Right cardiac atrium (tissue), 5 donors: ENCODE measurements at places on chromosomes 4 and X.
A peak's percentile ranks its signal among the peaks of the same experiment; 100 is the strongest.

GRCh38 chr4:30717208-30718020 lies 2.8 kb upstream of the PCDH7 start:
- peak; percentile 61 for DNase-seq

GRCh38 chr4:147463065-147463464 lies 17.8 kb upstream of the EDNRA start:
- DNase-seq = no peak

GRCh38 chr4:88511236-88511635 lies 12.3 kb downstream of the PYURF start:
- no peak for DNase-seq

DNA sequence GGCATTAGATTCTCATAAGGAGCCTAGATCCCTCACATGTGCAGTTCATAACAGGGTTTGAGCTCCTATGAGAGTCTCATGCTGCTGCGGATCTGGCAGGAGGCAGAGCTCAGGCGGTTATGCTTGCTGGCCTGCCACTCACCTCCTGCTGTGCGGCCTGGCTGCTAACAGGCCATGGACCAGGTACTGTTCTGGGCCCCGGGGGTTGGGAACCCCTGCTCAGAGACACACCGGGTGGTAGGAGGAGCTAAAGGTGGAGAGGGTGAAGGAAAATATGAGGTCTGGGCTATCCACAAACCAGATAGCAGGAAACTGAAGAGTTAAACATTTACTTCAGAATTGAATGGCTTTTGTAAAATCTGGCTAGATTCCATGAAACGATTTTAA lies 5.9 kb upstream of the F11 start:
- no peak for DNase-seq

DNA sequence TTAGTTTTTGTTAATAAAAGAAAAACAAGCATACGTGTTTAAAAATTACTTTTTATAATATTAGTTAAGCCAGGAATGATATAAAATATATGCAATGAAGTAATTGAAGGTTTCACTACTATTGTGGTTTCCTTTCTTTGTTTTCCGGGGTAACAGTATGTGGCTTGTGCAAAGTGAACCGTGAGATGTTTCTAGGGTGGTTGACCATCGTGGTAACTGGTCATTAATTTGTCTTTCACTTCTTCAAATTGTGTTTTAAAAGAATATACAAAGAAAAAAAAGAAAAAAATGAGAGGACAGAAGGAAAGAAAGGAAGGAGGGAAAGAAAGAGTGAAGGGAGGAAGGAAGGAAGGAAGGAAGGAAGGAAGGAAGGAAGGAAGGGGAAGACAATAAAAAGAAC lies 330.1 kb upstream of the CPXCR1 start:
- no peak for DNase-seq

DNA sequence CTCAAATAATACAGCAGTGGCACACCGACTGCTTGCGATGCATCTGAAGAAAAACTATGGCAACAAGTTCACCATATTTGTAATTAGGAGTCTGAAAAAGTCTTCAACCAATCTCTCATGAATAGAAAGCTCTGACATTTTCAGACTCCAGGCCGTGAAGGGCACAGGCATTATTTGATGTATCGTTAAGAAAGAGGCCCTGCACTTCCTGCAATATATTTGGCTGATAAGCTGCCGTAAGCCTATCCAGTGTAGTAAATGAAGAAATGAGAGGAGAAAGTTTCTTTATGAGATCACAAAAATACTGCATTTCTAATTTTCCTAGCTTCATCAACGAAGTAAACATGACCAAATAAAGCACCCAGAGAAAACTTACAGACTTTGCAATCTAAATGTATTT lies 613.8 kb upstream of the TECRL start:
- DNase-seq = no peak

- DNase-seq = no peak
Measured at GRCh38 chrX:18537524-18537923, 112.1 kb downstream of the CDKL5 start.

GRCh38 chrX:10015355-10015722 lies 48.2 kb downstream of the CLDN34 start:
- DNase-seq = no peak

DNA sequence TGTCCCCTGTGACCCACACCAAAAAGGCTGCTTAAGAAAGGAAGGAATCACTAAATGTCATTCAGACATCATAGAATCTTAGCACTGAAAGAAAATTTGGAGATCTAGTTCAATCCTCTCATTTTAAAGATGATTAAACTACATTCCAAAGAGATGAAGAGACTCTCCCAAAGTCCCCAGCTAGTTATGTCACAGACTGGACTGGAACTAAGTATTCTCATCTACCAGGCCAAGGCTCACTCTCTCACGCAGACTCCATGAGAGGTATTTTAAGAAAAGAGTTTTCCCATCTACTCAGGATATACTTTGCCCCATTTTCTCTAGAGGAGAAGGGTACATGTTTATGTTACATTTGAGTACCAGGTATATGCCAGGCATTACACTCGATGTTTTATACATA lies 6.9 kb downstream of the FABP2 start:
- DNase-seq = no peak

GRCh38 chr4:143348233-143349077 lies 11.8 kb downstream of the GAB1 start:
- DNase-seq = no peak

DNA sequence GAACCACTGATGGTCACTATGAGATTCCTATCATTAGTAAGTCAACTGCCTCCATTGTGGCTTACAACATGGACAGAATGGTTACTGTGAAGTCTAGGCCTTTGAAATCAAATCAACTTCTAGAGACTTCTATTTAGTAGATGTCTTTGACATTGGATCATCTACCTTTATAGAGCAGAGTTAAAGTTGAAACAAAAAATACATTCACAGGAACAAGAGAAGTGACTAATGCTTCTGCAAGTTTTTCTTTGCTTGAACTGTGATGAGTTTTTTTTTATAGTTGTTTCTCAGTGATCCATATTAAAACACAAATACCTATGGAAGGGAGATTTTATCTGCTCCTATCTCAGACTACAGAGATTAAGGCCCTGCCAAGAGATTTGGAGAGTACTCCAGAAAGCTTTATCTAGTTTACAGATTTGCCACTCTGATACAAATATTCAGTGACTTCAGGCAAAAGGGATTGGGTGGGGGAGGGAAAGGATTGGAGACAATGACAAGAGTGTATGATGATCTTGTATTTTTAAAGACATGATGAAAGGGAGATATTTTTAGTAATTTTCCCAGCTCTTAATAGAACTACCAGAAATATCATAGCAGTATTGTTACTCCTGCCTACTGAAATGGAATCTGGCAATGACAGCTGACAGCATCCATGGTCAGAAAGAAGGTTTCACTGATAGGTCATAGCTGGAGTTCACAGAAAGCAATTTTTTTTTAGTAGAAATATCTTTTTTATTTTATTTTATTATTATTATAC lies 16.0 kb upstream of the EPGN start:
- DNase-seq = no peak

GRCh38 chr4:169238445-169238844 lies 32.3 kb downstream of the SH3RF1 start:
- DNase-seq = no peak

DNA sequence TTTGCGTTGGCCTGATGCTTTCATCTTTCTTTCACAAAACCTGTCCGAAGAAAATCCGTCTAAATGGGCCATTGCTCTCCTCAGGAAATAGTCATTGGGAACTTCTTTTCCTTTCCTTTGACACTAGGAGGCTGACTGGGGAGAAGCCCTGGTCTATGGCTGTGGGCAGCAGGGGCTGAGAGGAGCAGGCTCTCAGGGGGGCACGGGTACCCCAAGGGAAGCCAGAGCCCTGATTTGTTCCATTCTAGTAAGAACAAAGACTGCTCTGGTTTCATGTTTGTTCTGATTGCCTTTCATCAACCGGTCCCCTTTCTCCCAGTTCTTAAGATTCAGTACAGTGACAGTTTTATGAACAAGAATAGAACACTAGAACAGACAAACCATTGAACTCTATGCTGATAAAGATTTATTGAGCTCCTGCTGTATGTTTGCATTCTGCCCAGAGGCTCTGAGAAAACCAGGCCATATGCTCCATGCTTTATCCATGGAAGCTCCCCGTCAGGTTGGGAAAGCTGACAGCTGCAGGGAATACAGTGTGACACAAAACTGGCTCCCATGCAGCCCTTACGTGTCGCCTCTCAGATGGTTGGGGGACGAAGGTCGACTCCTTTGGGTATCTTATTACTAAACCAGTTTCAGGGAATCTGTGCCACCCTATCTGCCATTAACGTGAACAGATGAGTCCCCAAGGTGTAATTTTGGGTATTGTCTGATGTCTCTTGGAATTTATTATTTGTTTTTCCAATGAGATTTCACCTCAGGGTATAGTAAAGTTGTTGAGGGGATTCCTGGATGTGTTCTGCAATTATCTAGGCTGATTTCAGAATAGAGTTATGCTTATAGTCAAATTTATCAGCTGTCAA lies 72.4 kb upstream of the MSANTD1 start:
- no peak for DNase-seq

DNA sequence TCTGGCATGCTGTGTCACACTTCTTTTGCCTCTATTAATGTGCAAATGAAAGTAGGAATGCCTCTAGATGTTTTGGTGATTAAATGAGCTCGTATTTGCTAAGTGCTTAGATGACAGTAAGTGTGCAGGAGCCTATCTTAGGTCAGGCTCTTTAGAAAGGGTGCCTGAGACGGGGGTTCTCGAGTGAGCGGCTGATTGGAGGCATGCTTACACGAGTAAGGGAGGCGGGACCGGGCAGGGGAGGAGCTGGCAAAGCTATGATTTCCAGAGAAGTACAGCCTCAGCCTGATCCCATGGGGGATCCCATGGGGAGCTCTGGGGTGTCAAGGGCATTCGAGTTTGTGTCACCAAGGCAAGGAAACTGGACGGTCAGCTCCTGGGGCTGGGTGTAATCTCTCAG lies 44.8 kb downstream of the CLDN34 start:
- no peak for DNase-seq

GRCh38 chr4:159240046-159240445 lies 137.2 kb downstream of the RAPGEF2 start:
- no peak for DNase-seq

DNA sequence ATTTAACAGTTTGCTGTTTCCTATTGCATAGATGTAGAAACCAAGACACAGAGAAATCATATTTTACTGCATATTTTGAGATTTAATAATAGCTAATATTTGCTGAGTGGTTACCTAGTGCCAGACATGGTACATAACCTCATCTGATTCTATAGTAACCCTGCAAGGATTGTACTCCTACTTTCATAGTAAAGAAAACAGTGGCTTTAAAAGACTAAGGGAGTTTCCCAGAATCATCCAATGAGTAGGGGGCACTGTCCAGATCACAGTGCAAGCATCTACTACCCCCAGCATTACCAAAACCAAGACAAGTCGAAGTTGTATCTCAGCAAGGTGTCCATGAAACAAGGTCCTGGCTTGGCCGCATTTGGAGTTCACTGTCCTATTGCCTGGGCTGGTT lies 224.5 kb upstream of the TENM3 start:
- no peak for DNase-seq

GRCh38 chrX:23854122-23854521 lies 53.6 kb downstream of the APOO start:
- no peak for DNase-seq

DNA sequence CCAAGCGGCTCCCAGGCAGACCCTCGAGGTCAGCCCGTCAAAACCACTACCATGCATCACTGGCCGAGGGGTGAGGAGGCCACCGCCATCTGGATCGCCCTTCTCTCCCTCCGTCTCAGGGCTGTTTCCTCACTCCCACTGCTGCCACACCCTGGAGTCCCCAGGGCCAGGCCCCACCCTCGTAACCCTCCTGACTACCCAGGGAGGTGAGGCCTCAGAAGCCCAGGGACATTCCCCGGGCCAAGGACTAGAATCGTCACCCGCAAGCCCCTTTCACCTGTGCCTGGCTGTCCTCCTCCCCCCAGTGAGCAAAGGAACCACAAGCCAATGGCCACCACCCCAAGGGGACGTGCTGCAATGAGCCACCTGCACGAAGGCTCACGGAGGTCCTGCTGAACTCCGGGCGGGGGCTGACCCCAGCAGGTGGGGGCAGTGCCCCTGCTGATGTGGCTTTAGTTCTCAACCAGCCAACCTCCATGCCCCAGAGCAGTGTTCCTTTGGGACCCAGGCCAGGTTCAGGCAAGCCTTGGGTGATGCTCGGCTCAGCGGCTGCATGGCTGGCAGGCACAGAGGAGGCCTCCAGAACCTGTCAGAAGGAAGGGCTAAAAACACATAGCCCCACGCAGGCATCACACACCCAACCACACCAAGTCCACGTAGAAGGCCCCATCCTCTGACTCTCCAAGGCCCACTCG lies 23.8 kb downstream of the PPP2R2C start:
- DNase-seq = no peak

GRCh38 chr4:84849051-84849640 lies 117.3 kb downstream of the WDFY3 start:
- no peak for DNase-seq

DNA sequence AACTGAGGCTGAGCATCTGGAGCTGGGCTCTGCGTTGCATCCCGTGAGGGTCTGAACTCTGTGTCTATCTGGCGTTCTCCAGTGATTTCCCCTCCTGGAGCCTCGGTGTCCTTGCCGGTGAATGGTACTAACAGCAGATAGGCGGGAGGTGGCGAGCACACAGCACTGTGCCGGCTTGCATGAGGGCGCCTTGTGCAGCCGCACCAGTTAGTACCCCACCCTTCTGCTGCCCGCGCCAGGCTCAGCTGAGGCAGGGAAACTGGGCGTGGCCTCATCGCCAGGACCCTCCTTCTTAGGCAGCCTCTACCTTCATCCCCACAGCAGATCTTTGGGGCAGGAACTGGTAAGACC lies 42.7 kb downstream of the SORCS2 start:
- DNase-seq = no peak

- no peak for DNase-seq
Measured at GRCh38 chrX:54093571-54093970, 49.3 kb upstream of the PHF8 start.

GRCh38 chrX:39756086-39756883 lies 341.5 kb downstream of the BCOR start:
- DNase-seq = no peak

GRCh38 chrX:903116-903515 lies 272.5 kb downstream of the SHOX start:
- DNase-seq = no peak
